ENCODE measurements at places on chromosomes 13 and 19.

DNA sequence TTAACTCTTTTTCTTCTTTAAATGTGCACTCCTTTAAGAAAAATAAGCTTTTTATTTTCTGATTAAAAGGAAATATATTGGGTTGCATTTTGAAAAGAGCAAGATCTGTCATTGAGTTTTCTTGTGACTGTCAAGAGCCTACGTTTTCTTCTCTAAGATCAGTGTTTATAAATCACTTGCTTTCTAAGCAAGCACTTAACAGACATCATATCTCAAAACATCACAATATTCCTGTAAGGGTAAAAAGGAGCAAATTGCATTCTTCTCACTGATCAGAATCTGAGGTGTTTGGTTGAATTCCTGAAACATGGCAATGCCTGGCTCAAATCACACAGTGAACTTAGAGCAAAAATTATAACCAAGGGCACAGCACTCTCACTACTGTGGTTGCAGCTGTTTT, 231.3 kb downstream of the PCDH17 start:
- DNase-seq: no peak

- DNase-seq: no peak
Measured at GRCh38 chr13:109677206-109677605, 109.2 kb downstream of the IRS2 start.

DNA sequence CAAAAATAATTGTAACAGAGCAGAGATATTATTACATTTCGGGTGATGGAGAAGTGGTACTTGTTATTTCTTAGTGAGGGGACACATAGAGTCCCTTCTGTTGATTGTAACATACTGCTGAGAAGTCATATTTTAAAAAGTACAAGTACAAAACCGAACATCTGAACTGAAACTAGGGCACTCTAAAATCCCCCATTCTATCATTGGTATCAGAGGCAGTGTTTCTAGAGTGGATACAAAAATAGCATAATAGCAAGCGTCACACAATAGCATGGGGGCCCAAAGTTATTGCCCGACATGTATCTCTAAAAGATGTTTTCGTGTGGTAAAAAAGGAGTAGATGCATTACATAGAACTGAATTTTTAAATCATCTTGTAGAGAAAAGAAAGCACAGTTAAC, 502.1 kb upstream of the SLC10A2 start:
- no peak for DNase-seq

GRCh38 chr19:29590278-29590677, 15.8 kb upstream of the POP4 start:
- DNase-seq: no peak

DNA sequence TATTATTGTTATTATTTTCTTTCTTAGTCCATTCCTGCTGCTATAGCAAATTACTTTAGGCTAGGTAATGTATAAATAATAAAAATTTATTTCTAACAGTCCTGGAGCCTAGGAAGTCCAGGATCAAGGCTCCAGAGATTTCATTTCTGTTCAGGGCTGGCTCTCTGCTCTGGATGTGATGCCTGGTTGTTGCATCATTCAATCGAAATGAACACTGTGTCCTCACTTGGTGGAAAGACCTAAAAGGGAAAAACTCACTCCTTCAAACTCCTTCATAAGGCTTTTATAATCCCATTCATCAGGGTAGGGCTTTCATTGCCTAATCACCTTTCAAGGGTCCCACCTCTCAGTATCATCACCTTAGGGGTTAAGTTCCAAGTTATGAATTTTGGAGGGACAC, 395.0 kb downstream of the EFNB2 start:
- DNase-seq: no peak

GRCh38 chr13:42614436-42615035, 40.6 kb downstream of the TNFSF11 start:
- DNase-seq: no peak

GRCh38 chr13:112837371-112838037, 131.5 kb upstream of the MCF2L start:
- no peak for DNase-seq

GRCh38 chr13:37918116-37918714, 48.6 kb upstream of the TRPC4 start:
- DNase-seq: no peak

DNA sequence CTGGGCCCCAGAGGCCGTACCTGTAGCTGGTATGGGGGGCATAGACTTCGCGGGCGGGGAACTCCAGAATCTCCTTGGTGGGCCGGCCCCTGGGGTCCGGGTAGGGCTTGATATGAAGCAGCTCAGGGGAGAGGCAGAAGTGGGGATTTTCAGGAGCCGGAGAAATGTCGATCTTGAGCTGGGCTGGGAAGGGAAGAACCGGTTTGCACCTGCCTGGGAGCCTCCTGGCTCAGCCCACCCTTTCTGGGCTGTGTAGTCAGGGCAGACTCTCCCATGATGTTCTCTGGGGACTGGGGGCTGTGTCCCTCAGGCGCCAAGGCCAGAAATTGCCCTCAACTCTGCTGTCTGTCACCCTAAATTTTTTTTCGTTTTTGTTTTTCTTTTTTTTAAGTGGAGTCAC, 2.6 kb downstream of the ANGPTL8 start:
- no peak for DNase-seq

DNA sequence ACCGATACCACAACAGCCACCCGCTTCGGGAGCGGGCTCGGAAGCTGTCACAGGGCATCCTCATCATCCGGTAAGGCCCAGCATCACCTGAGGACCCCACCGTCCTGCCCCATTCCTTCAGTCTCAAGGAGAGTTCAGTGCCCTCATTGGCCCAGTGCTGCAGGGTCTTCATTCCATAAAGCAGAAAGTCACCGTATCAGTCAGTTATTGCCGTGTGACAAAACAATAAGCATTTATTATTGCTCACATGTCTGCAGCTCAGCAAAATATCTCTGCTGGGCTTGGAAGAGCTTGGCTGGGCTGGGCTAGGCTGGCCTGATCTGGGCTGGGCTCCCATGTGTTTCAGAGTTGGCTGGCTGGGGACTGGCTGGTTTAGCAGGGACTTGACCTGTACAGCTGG, 8.1 kb upstream of the MRI1 start:
- DNase-seq: no peak

DNA sequence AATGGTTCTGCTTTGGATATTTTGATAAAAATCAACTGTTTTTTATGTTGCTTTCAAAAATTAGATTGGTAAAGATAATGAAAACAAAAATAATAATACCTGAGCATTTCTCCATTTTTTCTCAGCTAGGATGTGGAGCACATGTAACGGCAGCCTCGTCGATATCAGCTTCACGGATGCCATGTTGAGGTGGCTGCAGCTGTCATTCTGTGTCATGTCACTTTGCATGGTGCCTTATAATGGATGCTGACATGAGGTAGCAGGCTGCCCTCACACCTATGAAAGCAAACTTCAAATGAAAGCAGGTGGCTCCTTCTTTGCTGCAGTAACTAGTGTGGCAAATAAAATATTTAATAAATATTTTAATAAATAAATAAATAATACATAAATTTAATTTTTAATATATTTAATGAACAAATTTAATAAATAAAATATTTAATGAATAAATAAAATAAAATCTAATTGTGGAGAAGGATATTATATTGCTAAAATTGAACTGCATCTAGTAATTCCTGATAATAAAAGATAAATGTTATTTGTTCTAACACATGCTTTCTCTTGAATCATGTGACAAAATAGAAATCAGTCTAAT, 955.7 kb upstream of the SLC10A2 start:
- no peak for DNase-seq

DNA sequence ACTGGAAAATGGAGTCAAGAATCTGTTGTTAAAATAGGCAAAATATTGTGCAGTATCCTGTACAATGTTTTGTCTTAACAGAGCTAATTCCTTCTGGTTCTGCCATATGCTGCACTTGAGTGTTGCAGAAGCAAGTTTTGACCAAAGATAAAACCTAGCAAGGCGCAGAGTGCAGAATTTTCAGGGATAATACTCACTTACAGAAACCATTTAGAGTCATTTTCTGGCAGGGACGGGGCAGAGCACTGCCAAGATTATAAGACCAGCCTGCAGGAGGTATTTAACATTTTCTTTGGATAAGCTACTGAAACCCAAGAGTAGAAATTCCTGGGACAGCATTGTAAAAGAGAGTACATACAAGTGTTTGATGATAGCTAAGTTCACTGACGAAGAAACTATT, 159.5 kb upstream of the EDNRB start:
- DNase-seq: no peak

- DNase-seq: no peak
Measured at GRCh38 chr19:18429717-18430416, 8.1 kb downstream of the ISYNA1 start.

DNA sequence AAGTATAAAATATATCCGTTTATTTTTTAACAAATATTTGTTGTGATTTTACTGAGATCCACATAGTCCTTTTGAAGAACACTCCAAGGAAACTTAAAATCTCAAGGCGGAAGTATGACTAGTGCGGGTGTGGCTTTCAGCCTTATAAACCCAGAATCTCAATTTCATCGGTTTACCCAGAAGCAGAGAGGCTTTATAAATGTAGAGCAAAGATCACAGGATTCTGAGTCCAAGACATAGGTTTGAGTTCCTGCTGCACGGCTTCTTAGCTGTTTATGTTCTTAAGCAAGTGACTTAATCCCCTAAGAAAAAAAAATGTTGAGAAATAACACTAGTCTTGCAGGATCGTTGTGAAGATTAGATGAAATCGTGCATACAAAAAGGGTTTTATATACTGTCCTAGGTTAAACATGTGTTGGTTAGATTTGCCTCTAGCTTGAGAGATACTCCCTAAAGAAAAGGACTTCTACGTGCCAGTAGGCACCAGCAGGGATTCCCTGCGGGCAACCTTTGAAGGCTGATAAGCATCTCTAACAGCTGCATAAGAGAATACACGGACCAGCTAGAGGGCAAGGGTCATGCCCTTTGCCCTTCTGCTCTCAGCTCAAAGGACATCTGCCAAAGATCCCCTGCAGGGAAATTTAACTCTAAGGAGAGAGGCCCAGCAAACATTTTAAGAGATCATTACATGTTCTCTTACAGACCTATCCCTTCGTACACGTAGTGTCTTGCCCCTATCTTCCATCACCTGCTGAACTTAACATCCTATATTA, 130.4 kb upstream of the MIR17HG start:
- no peak for DNase-seq

DNA sequence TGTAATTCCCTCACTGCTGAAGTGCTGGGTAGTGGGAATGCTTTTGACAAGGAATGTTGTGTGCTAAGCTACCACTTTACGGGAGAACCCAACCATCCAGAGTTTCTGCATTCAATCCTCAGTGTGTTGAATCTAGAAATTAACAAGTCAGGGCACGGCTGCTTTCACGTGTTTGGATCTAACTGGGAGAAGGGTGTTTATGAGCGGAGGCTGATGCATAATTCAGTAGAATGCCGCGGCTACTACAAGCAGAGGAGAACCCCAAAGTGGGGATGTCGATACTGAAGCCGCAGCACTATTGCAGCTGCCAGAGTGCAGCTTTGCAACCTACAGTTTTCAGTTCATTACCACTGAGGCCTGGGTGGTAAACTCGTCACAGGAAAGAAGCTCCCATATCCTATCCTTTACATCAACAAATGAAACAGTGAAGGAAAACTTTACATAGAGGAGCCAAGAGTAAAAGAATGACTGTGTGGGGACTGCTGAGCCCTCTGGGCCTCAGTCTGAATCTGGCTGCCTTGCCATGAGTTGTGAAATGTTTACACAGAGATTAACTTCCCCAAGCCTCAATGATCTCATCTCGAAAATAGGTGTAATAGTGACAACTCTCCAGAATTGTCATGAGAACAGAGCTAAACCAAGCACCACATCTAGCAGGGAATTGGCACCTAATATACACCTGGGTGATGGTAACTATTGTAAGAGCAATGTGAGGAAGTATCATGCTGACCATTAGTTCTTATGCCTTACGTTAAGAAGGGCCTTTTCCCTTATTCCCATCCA, 531.7 kb downstream of the MYO16 start:
- no peak for DNase-seq

DNA sequence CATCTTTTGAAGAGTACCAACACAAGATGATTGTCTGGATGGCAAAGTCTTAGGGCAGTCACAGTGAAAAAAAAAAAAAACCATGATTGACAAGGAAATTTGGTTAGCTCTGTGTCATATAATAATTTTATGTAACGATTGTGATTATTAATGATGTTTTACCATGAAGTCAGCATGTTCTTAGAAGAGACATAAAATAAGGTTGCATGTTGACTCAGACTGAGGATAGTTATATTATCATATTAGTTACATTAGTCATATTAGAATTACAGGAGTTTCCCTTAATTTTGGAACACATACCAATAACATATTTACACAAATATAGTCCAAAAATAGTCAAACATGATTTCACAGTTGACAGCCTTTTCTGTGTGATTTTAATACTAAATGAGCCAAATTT, 5.7 kb downstream of the ZNF431 start:
- DNase-seq: no peak

DNA sequence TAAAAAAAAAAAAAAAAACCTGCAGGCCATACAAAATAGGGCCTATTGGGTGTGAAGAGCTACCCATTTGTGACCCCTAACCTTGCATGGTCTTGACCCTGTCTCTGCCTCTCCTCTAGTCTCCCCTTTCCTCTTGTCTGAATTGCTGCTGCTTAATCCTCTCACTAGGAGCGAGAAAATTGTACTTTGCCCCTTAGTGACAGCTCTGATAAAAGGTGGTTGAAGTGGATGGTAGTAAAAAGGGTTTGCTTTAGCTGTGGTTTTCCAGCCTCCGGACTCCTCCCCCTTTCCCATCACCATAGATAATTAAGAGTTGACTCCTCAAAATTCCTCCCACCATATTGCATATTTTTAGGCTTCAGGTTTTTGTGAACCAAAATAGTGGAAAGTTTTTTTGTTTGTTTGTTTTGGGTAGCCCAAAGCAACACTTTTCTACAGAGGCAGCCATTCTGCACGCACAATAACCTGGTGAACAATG, 23.5 kb downstream of the ACTN4 start:
- no peak for DNase-seq

- DNase-seq: no peak
Measured at GRCh38 chr13:39397896-39398265, 205.1 kb downstream of the LHFPL6 start.

DNA sequence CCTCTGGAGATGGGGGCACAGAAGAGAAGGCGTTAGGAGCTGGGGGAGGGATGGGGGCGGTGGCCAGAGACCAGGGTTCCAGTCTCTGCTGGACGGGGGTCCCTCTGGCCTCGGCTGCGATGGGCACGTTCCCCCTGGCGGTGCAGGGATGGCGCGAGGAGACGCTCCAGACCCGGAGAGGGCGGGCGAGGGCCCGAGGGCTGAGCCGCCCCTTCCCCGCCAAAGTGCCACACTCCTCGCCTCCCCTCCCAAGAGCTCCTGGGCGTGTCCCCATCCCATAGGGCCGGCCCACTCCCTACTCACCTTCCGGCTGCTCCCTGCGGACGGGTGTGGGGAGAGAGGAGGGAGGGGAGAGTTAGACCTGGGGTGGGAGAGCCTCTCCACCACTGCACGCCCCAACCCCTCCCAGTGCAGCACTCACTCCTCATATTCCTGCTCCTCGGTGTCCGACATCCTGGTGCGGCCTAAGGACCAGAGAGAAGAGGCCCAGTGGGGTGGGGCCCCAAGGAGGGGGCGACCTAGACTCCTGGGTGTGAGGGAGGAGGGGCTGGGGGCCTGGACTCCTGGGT, 2.2 kb downstream of the TNNT1 start:
- no peak for DNase-seq

Data from Jurkat, Clone E6-1 (cell line).